Activated T-cell treated with anti-CD3 and anti-CD28 coated beads for 1 hour (primary cell): ENCODE measurements at places on chromosomes 4 and X.
A peak's percentile ranks its signal among the peaks of the same experiment; 100 is the strongest.

DNA sequence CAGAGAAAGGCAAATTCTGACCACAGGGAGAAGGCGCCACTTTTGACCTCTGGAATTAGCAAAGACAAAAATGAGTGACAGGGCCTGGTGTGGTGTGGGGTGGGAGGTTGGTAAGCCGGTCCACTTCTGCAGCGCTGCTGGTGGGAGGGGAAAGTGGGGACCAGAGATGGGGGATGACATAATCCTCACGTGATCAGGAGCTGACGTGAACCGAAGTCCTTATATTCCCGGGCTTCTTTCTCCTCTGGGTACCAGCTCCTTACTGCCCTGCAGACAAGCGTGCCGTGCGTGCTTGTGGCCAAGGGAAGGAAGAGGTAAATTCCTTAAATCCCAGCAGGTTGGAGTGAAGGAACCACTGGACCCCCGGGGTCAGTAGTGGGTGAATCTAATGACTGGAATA is at the start of gene TCEAL7:
Gene TCEAL7 (plus strand): TSS at position 249 of the 400 bp plus-strand sequence. CDS start 1,165 bp downstream, outside the sequence.
- DNase-seq = no peak

GRCh38 chr4:6335040-6335590 is 65.5 kb downstream of the WFS1 start:
- DNase-seq = no peak

GRCh38 chrX:109959356-109959871 is 43.5 kb upstream of the TMEM164 start:
- DNase-seq = no peak

DNA sequence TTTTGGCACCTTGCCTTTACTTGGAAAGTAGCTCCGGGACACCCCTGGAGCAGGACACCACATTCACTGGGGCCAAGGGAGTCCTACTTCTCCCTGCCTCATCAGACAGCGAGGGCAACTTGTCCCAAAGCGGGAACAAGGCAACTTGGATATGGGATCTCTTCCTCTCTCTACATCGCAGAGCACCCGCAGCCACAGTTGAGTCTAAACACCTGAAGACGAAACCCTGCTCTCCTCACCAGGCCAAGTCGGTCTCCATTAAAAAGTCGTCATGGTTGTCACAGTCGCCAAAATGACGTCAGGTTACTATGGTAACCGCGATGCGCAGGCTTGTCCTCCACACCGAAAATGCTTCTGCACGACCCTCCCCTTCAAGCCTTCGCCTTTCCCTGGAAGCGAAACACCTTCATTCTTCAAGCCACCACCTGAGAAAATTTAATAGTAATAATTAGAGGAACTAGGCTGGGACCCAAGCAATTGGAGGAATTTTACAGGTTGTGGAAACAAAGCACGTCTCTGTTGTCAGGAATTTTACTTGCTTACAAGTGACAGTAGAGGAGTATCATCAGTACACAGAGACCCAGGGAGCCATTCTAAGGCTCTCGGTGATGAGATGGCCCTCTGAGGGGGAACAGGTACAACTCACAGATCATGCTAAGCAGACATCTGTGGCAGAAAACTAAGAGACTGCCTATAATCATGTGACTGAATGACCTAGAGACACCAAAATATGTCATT is 30.5 kb upstream of the TCEAL4 start:
- DNase-seq = peak; percentile 28

DNA sequence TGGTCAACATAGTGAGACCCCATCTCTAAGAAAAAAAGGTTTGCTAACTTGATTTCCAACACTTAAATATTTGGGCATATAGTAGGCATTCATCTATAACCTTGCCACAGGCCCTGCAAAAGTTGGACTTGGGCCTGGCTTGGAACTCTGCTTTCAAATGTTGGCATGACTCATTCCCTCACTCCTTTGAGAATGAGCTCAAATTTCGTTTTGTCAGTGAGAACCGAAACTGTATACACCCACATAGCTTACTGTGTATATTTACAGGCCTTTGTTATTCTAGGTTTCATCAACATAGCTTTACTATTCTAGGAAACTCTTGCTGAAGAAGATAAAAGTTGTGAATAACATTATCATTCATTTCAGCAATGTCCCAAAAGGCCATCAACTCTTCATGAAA is 88.7 kb upstream of the ELOVL6 start:
- no peak for DNase-seq

GRCh38 chr4:123234955-123235354 is 161.6 kb upstream of the SPRY1 start:
- no peak for DNase-seq

GRCh38 chr4:70830054-70830453 is 9.6 kb downstream of the GRSF1 start:
- DNase-seq = no peak

DNA sequence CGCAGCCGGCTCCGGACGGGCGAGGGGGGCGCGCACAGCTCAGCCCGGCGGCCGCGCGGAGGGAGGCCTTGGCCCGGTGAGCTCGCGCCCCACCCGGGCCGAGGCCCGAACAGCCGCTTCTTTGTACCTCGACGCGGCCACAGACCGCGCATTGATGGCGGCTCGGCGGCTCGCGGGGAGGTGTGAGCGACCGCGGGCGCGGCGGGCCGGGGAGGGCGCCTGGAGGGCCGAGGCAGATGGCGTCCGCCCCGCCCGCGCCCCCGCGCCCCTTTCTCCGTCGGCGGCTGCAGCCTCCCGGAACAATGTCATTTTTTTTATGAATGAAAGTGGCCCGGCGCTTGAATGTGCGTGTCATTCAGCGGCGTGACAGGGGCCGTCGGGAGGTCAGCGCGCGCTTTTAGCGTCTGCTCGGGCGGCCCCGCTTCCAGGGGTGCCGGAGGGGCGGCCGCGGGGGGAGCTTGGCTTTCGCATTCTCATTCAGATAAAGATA is 1.8 kb downstream of the FGFR3 start:
- DNase-seq = no peak

DNA sequence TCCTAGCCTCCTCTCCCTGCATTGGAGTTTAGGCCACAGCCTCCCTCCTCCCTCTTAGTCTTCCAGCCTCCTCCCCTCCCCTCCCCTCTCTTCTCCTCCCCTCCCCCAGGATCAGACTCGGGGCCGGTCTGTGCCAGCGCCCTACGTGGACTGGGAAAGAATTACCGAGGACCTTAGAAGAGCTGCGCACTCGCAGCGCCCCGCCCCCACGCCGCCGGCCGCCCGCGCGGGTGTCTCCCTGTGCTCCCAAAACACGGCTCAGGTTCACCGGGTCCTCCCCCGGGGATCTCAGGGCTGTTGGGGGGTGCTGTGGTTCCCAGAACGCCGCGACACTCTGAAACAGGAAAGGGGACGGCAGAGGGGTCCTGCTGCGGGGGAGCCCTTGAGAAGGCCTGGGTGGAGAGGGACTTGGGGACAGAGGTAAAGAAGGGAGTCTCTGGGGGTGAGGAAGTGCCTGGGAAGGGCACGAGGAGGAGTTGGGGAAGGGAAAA is 122.3 kb upstream of the TBL1X start:
- no peak for DNase-seq

- DNase-seq = no peak
Observed at GRCh38 chr4:26261405-26261804, 59.4 kb upstream of the RBPJ start.

- no peak for DNase-seq
Observed at GRCh38 chr4:2424581-2424980, 5.8 kb downstream of the CFAP99 start.

- DNase-seq = no peak
Observed at GRCh38 chr4:149344436-149344835, 471.2 kb downstream of the IQCM start.

GRCh38 chr4:139824882-139825522 is 159.4 kb downstream of the MGST2 start:
- DNase-seq = no peak

DNA sequence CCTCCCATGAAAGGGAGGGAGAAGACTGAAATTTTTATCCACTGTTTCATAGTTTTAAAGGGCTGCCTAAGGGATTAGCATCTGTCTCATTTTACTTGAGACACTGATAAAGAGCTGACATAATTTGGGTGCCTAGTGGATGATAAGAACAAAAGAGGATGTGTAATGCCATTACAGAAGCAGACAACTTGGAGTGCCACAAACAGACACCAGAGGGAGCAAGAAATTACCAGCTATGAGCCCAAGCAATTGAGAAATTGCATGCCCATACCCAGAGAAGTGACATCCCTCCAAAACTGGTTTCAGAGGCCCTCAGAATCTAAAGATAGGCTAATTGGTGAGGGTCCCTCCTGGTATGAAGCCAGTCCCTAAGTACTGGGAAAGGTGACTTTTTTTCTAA is 38.5 kb upstream of the POU3F4 start:
- DNase-seq = no peak

DNA sequence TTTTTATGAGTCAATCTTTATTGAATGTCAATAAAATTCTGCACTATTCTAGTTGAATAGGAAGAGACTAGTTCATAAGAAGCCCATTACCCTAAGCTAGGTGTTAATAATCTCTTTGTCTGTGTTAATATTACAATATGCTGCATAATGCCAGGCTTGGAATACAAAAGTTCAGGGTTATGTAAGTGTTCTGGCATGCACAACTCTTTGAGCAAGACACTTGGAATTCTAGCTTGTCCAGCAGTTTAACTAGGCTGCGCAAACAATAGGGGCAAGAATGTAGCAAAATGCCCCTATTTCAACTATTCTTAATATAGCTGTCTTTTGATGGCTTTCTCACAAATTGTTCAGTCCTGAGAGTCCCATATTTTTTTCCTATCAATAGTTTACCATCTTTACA is 31.3 kb upstream of the ETNPPL start:
- no peak for DNase-seq

DNA sequence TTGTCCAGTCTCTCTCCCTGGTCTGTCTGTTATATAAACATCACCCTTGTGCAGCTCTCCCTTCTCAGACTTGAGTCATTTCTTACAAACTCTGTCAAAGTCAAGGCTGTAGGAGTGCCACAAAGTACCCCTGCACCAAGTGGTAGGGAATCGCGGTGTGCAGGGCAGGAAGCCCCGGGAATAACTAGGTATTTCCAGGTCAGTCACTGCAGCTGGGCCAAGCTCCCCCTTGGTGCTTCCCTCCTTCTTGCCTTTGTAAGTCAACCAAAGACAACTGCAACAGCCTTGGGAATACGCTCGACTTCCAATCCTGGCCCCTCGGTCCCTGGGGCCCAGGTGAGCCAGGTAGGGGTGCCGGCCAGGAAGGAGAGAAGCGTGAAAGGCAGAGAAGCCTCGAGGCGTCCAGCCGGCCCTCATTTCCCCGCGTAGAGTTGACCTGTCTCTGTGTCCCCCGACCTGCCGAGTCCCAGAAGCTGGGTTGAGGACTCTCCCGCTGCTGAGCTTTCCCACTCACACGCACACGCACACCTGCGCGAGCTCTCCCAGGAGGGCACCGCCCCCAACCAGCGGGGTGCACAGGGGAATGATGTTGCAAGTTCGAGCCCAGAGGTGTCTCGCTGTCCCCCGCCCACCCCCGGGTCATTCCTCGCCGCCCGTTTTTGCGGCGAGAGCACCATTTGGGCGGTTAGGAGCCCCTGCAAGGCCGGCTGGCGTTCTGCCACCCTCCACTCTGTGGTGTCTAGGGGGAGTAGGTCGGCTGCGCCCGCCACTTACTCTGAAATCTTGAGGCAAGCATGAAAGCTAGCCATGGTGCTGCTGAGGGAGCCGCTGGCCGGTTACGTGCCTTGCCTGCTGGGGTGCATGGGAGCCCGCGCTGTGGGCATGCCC is 22.8 kb upstream of the KIAA1210 start:
- no peak for DNase-seq

DNA sequence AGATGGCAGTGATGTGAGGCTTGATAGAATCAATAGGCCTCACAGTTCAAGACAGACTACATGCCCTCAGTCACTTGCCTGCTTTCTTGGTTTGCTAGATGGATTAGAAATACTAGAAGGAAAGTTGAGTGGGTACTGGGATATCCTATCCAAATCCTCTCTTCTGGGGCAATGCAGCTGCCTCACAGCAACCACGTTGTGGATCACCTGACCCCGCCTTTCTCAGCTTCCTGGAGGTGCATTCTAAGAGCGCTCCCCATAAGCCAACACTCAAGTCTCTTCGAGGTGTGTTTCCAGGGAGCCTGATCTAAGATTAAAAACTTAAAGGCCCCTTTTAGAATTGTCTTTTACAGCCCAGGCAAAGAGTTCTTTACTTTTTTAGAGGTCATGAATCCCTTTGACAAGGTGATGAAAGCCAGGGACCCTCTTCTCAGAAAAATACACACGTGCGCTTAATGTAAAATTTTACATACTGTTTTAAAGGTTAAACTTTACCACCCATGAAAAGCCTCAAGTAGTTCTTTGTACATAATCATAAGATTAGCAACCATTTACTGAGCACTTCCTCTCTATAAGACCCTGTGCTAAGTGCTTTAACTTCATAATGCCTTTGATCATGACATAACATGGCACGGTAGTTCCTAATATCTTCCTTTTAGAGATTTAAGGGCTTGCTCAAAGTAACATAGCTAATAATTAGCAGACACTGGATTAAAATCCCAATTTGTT is 840 bp upstream of the RPL34 start:
- DNase-seq = no peak

GRCh38 chrX:16547644-16548043 is 102.3 kb upstream of the S100G start:
- DNase-seq = no peak

DNA sequence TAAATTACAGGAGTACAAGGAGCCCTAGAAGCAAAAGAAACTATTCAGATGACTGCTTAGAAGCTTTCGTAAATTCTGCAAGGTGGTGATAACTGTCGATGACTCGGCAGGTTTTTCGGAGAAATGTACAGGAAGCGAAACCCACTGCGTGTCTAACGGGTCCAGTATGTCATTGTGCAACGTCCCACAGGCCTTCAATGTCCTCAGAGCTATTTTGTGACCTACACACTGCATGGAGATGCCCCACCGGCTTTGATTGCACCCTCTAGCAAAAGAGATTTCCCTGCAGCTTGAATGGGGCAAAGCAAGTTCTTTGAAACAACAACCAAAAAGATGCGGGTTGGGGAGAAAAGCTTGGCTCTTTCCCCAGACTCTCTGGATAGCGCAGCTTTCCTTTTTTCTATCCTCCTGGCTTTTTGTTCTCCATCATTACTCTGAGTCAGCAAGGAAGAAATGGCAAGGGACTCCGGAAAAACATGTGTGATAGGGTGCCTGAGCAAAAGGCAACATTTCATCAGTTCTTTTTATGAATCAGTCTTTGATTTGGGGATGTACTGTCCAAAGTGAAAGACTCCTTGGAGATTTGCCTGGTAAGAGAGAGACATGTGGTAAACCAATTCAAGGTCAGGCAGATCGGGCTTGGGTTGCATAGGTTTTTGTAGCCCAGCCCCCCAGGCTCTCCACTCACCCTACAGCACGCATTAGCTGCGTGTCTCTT is 112.0 kb upstream of the TBL1X start:
- no peak for DNase-seq
